Thymus (tissue), 14 donors: ENCODE measurements at places on chromosomes 13 and 19. TPM values are rescaled to one million over a fixed set of nuclear protein-coding genes. Genes with fewer than 3 reads are reported as not detected.
A peak's percentile ranks its signal among the peaks of the same experiment; 100 is the strongest.

DNA sequence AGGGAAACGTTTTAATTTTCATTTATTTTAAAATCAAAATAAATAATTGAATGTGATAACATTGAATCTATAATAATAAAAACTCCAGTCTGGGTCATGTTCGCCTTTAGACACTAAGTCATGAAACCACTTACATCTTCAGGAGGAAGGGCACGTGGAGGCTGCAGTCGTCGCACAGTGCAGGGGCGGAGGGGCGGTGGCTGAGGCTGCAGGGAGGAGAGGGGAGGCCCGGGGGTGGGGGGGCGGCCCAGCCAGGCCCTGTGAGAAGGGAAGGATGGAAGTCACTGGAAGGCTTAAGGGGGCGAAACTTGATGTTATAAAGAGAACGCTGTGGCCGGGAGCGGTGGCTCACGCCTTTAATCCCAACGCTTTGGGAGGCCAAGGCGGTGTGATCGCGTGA is 14.9 kb upstream of the LATS2 start:
- no peak overlapping the region for H3K4me3 ChIP-seq
- peaks cover 12% of the 10 kb centered on the region for H3K4me1 ChIP-seq
- no peaks in the 10 kb centered on the region for H3K36me3 ChIP-seq
- H3K27ac ChIP-seq = no peak overlapping the region
- DNase-seq = no peak

- H3K27ac ChIP-seq = no peak overlapping the region
- H3K4me1 ChIP-seq = peaks cover 47% of the 10 kb centered on the region
- H3K36me3 ChIP-seq = peaks cover 34% of the 10 kb centered on the region
These were observed 1.4 kb downstream of the ABCA7 start for GRCh38 chr19:1041272-1041834.

IGFL1 gene
- 0.99 TPM for total RNA-seq

- H3K27ac ChIP-seq = peak overlapping the region; percentile 10
- no peaks in the 10 kb centered on the region for H3K4me1 ChIP-seq
- no peaks in the 10 kb centered on the region for H3K36me3 ChIP-seq
These were observed 11.4 kb upstream of the FUT5 start for GRCh38 chr19:5881543-5882299.

DNA sequence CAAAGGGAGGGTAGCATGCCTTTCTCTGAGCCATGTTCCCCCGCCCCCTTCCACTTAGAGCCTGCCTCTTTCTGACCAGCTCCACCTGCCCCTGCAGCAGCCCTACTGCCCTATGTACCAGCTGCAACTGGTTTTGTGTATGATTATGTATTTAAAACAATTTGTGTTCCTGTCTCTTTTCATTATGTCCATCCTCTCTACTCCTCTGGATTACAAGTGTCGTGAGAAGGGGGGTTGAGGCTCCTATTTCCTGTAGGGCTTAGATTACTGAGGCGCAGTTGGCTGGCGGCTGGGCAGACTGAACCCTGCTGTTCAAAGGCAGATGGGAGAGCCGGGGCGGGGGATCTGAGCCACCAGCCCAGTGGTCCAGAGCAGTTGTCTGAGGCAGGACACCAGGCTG is 213.3 kb downstream of the KCNRG start:
- no peaks in the 10 kb centered on the region for H3K36me3 ChIP-seq
- H3K4me1 ChIP-seq = no peaks in the 10 kb centered on the region
- H3K27ac ChIP-seq = no peak overlapping the region
- H3K4me3 ChIP-seq = no peak overlapping the region

- no peak for DNase-seq
- no peak overlapping the region for H3K4me3 ChIP-seq
- no peaks in the 10 kb centered on the region for H3K27me3 ChIP-seq
- H3K27ac ChIP-seq = peak overlapping the region; percentile 25
- peaks cover 10% of the 10 kb centered on the region for H3K36me3 ChIP-seq
- peaks cover 23% of the 10 kb centered on the region for H3K4me1 ChIP-seq
These were observed 4.2 kb downstream of the ADGRE5 start for GRCh38 chr19:14385492-14385891.

PRODH2 gene
- 0.19 TPM for total RNA-seq

DNA sequence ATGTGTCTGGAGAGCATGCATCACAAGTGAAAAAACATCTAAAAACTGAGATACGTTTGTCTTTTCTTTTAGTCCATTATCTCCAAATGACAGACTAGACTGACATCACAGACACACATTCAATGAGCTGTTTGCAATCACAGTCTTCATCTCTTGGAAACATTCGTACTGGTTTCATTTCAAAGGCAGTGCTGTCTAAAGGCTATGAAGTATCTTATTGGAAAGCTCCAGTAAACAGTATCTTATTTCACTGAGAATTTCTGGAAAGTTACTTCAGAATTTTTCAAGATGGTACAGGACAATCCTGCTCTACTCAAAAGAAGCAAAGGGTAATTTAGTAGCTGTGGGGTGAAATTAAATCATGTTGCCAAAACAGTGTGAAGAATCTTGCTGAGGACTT is 53.5 kb upstream of the TNFRSF19 start:
- no peak for DNase-seq
- H3K4me3 ChIP-seq = no peak overlapping the region
- no peak overlapping the region for H3K27ac ChIP-seq
- no peaks in the 10 kb centered on the region for H3K4me1 ChIP-seq

- H3K27me3 ChIP-seq = no peaks in the 10 kb centered on the region
- no peak overlapping the region for H3K27ac ChIP-seq
- no peak overlapping the region for H3K4me3 ChIP-seq
- no peak for DNase-seq
- no peaks in the 10 kb centered on the region for H3K4me1 ChIP-seq
- H3K36me3 ChIP-seq = no peaks in the 10 kb centered on the region
These were observed 94.2 kb downstream of the ZDHHC20 start for GRCh38 chr13:21364916-21365315.

GRCh38 chr19:33064458-33064791 is 263 bp downstream of the RHPN2 start:
- no peak overlapping the region for H3K27ac ChIP-seq
- H3K4me3 ChIP-seq = peak overlapping the region; percentile 62
- H3K4me1 ChIP-seq = no peaks in the 10 kb centered on the region
- no peak for DNase-seq
- no peaks in the 10 kb centered on the region for H3K36me3 ChIP-seq

DNA sequence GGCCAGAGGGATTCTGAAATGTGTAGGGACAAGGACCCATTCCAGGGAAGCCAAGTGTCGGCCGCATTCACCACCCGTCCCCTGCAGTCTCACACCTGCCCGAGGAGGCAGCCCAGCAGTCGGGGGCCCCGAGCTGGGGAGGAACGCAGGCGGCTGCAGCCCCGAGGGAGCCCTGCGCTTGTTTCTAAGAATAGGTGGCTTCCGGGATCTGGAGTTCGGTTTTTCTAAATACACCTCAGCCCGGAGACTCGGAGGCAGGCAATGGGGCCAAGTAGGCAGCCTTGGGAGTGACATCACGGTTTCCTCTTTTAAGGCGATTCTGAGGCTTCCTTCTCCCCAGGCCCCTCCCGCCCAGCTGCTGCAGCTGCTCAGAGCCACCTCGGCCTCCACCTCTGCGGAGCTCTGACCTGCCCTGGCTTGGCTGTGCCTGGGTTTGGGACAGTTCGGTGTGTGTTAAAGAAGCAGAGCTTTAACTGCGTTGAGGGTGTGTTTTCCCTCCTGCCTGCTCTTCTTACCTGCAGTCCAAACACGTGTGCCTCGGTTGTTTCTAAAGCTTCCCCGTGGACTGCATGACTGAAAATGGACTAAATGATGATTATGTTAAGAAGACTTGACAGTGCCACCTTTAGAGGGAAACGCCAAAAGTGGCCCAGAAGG is 80.5 kb downstream of the COL4A2 start:
- H3K4me1 ChIP-seq = peaks cover 17% of the 10 kb centered on the region
- H3K27me3 ChIP-seq = peaks cover 20% of the 10 kb centered on the region
- no peak overlapping the region for H3K4me3 ChIP-seq
- peak overlapping the region; percentile 76 for H3K27ac ChIP-seq
- no peak for DNase-seq
- H3K36me3 ChIP-seq = no peaks in the 10 kb centered on the region

GTF2F1 gene
- total RNA-seq = 37.9 TPM

GRCh38 chr13:29530901-29531300 is 64.6 kb downstream of the SLC7A1 start:
- H3K27ac ChIP-seq = no peak overlapping the region
- peaks cover 39% of the 10 kb centered on the region for H3K36me3 ChIP-seq
- H3K27me3 ChIP-seq = no peaks in the 10 kb centered on the region
- H3K4me3 ChIP-seq = no peak overlapping the region
- DNase-seq = no peak
- no peaks in the 10 kb centered on the region for H3K4me1 ChIP-seq

CGB5 gene
- 0.19 TPM for total RNA-seq
